ENCODE measurements at places on chromosomes 2 and 18. TPM values are rescaled to one million over a fixed set of nuclear protein-coding genes. Genes with fewer than 3 reads are reported as not detected.

FAP gene
- not detected for total RNA-seq

CDH2 gene
- total RNA-seq: not detected

TNFRSF11A gene
- total RNA-seq: 1.2 TPM

MAP3K20 gene
- total RNA-seq: 0.34 TPM

GIGYF2 gene
- 51.5 TPM for total RNA-seq

MAL gene
- total RNA-seq: not detected

OSBPL1A gene
- total RNA-seq: 1.1 TPM

FOXI3 gene
- not detected for total RNA-seq

FLACC1 gene
- 13.2 TPM for total RNA-seq

ECEL1 gene
- not detected for total RNA-seq

ALK gene
- not detected for total RNA-seq

COLEC11 gene
- total RNA-seq: not detected

ARMC9 gene
- 7.7 TPM for total RNA-seq

GBX2 gene
- total RNA-seq: not detected

HEATR5B gene
- 53.1 TPM for total RNA-seq

TFCP2L1 gene
- total RNA-seq: not detected

OR6B2 gene
- not detected for total RNA-seq

GPR75 gene
- 11.4 TPM for total RNA-seq

PRKAG3 gene
- total RNA-seq: not detected

TEKT4 gene
- total RNA-seq: not detected

EIPR1 gene
- total RNA-seq: 40.4 TPM

SCTR gene
- total RNA-seq: not detected

TMEM182 gene
- total RNA-seq: 26.5 TPM

SCYGR4 gene
- total RNA-seq: not detected

ZSWIM2 gene
- total RNA-seq: not detected

RASGRP3 gene
- total RNA-seq: 19.3 TPM

VWA3B gene
- not detected for total RNA-seq

CPLX4 gene
- not detected for total RNA-seq

SNED1 gene
- 1.9 TPM for total RNA-seq

KCNJ3 gene
- not detected for total RNA-seq

WDR35 gene
- total RNA-seq: 15.9 TPM

NOSTRIN gene
- total RNA-seq: not detected

ALPP gene
- total RNA-seq: not detected

Data from Karpas-422 (cell line).